SK-MEL-5 (cell line): ENCODE measurements at places on chromosomes 5 and 9. TPM values are rescaled to one million over a fixed set of nuclear protein-coding genes. Genes with fewer than 3 reads are reported as not detected.
A peak's percentile ranks its signal among the peaks of the same experiment; 100 is the strongest.

DNA sequence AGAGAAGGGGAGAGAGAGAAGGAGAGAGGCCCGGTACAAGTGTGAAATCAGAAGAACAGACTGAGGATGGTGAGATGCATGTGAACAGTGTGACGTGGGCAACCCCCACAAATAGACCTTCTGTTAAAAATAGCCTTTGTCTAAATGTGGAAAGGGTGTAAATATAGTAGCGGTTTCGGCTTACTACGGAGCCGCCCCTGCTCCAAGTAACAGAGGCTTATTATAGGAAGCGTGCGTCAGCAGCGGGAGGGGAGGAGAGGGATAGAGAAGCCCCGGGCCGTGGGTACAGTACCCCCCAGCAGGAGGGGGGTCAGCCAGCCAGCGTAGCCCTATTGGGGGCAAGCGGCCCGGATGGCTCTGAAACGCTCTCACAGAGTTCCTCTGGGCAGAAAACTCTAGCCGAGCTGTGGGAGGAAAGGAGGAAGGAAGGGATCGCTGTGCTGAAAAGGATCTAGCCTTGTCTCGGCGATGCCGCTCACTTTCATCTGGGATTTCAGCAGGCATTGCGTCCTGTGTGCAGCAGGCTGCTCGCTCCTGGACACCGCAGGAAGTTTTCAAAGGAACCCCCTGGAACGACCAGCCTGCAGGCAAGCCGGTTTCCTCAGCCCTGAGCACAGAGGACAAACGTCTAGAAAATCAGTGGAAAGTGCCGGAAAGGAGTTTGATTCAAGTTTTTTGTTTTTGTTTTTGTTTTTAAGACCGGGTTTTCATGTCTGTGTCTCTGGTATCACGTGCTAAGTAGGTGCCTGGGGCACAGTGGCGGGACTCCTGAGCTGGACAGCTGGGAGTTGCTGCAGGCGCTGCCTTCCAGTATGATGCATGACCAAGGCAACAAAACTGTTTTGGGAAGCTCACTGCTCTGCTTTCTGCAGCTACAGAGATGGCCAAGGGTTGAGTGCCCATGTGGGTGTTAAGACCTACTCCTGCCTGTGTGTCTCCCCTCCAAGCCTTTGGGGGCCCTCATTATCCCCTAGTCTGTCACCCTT lies 146.6 kb downstream of the SEC61B start:
- peak; percentile 91 for DNase-seq

GRCh38 chr9:85089188-85089969 lies 419.9 kb downstream of the NTRK2 start:
- no peak for DNase-seq

- DNase-seq: no peak
Observed at GRCh38 chr5:136199408-136199807, 6.4 kb upstream of the SMIM32 start.

DNA sequence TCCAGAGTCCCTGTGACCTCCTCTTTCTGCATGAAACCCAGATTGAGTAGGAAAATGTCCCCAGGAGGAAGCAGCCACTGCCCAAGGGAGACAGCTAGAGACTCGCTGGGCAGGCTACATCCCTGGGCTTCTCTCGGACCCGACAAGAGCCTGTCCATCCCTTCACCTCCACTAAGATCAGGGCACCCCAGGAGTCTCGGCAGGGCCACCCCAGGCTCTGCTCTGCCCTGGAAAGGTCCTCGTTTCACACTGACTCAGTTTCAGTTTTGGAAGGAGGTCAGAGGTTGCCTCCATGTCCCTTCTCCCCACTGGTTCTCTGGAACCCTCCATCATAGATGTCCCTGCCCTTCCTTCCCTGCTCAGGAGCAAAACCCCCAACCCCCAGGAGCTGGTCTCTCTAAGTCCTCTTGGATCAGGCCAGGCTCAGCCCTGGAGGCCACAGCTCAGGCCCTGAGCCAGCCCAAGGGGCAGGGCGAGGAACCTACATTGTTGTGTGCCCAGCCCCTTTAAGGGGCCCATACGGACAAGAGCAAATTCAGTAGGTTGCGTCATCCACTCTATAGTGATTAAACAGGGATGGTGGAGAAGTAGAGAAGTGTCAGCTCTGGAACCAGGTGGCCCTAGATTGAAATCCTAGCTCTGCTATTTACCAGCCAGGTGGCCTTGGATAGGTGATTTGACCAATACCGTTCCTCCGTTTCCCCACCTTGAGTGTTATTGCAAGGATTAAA lies 37.4 kb downstream of the C9orf50 start:
- DNase-seq: no peak

DNA sequence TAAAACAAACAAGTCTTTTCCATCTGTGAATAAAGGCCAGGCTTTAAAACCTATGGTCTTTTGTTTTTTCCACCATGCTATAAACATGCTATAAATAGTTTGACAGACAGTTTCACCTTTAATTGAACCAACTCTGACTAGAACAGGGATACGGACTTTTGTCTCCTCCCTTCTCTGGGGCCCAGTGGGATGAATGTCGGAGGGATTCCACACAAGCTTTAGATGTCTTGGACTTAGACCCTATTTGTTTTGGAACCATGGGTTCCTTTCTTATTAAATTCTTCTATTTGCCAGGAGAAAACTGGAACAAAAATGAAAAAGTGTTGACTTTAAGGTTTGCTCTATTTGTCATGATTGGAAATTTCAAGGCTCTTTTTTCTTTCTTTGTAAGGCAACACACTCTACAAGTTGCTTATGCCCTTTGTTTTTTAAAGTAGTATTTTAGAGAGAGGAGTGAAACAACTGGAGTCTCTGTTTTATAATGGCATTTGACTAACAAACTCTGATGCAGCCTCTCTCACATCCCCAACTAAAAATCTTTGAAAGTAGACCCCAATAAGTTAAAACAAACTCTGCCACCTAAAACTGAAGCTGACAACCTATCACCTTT lies 145.3 kb downstream of the MLLT3 start:
- DNase-seq: no peak

DNA sequence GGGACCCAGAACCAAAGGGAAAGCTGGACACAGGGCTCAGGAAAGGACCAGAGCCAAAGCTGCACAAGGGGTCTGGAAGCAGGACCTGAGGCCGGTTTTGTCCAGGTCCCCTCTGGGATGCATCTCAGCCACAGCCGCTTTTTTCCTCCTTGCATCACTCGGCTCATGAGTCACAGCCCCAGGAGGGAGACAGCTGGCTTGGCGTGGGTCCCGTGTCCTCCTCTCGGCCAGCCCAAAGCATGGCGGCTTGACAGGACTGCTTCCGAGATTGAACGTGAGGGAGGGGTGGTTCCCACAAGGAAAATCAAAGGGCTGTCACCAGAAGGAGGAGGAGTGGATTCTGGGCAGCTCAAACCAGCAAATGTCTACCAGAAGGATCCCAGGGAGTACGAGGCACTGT lies 56.7 kb upstream of the CPLX2 start:
- no peak for DNase-seq

GRCh38 chr5:50699737-50700136 lies 33.3 kb downstream of the PARP8 start:
- DNase-seq: no peak

- peak; percentile 51 for DNase-seq
Observed at GRCh38 chr5:169116961-169117461, 183.9 kb downstream of the SLIT3 start.

GRCh38 chr9:132896906-132897305 lies 18.2 kb downstream of the SPACA9 start:
- DNase-seq: peak; percentile 91

DNA sequence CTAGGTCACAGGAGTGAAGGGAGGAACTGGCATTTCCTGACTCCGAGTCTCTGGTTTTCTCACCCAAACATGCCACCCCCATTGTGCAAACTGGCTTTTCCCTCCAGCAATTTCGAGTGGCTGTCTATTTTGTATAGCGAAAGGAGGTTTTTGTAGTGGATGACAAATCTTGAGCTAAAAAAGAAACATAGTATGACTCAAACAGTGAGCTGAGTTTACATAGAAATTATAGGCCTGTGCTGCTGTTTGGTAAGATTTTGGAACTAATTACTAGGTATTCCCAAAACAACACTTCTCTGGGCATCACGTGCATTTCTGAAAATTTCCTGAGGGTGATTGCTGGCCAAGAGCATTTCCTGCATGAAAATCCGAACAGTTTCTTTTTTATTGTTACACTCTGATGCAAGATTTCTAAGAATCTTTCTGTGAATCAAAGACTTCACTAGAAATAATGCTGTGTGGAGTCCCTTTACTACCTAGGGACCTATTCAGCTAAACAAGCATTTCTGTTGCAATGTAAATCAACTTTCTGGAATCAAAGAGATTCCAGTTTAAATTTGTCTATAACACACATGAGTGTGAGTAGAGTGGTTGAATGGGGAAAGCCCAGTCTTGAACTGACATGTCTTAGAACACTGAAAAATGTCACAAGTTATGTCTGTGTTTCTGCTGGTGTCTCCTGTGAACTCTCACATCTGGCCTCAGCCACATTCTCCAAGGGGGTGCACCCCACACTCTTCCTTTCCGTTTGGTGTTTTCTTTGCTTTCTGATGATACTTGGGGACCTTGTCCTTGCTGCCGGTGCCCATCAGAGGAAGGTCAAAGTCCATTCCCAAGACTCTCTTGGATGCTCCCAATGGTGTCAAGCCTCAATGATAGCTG lies 33.3 kb upstream of the DAPK1 start:
- peak; percentile 66 for DNase-seq

- peak; percentile 22 for DNase-seq
Observed at GRCh38 chr9:5562806-5563416, 52.6 kb downstream of the PDCD1LG2 start.

DNA sequence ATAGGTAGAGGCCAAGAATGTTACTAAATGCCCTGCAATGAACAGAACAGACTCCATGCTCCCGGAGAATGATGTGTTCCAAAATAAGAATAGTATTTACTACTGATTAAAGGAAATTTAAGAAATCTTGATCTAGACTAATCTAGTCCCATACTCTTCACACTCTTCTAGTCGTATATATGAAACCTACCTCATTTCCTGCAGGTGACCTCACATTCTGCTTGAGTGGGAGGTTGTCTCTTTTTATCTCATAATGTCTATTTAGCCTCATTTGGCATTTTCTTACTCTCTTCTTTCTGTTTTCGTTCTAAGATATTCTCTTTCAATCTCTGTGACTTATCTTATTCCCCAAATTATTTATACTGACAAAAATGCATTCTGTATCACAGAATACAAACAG lies 9.2 kb upstream of the SHOC1 start:
- DNase-seq: no peak

DNA sequence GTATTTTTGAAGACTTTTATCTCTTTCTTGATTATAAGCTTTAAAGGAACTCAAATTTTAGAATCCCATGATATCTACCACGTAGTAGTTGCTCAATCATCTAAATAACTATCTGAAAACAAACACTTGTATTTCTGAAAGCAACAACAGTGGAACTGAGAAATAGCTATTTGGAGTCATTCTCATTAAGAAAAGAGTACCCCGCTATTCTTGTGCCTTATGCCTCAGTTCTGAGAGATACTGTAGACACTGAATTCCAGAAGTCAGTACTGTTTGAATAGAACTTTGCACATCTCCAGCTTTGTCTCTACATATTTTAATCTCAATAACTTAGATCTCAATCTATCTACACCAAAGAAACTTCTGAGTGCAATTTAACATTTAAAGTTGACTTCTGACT lies 11.4 kb downstream of the CHD1 start:
- no peak for DNase-seq

The PTGER4 gene
- 0.95 and 1.0 TPM in 2 replicates for total RNA-seq

The SLC46A2 gene
- not detected in 2 replicates for total RNA-seq

The IFNA21 gene
- total RNA-seq: not detected in 2 replicates

The SPATA31D4 gene
- not detected in 2 replicates for total RNA-seq

The PDE6A gene
- total RNA-seq: 0.08 and 0.26 TPM in 2 replicates

The ANXA1 gene
- 25.0 and 27.0 TPM in 2 replicates for total RNA-seq

The RNF14 gene
- total RNA-seq: 213 and 228 TPM in 2 replicates

The RLN1 gene
- not detected in 2 replicates for total RNA-seq
